Glomerular endothelial cell (primary cell): ENCODE measurements at places on chromosomes 2 and 18.

DNA sequence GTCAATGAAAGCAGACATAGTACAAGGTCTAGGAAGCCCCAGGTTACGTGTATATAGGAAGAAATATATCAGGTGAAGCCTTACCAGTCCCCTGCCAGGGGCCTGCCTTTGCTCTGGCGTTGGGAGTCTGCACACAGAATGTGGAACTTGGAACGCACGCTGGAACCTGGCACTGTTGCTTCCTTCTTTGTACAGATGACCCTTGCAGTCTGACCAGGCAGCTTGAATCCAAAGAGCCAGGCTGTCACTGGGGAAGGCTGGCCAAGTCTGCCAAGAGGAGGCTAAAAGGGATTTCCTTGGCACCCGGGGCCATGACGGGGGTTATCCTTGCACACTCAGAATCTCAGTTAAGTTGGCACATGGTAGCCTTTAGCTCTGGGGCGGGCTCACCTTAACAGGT, 39.5 kb downstream of the TMEM247 start:
- no peak for DNase-seq

DNA sequence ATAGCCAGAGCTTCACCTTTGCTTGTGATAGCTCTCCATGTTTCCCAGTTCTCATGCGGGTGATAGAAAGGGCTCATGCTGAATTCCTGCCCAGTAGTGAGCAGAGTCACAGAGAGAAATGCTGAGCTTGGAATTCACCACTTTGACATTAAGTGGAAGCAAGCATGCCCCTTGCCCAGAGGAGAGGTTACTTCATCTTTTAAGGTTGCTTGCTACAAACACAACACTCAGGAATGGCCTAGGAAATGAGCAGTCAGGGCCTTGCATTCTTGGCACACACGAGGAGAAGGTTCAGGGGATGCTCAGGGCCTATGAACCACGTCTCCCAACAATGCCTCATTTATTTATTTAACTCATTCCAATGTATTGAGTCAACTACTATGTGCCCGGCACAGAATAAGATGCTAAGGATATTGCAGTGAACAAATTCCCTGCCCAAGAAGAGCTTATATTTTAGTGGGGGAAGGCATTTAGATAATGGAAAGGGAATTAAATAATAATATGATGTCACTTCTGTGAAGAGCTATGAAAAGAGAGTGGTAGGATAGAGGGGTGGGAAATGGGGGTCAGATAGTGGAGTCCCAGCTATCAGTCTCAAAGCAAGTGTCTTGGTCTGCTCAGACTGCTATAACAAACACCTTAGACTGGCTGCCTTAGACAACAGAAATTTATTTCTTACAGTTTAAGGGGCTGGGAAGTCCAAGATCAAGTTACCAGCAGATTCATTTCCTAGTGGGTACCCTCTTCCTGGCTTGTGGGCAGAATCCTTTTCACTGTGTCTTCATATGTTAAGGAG, 42.1 kb downstream of the DDX18 start:
- DNase-seq, result peak; percentile 82

- no peak for DNase-seq
Observed at GRCh38 chr2:188265315-188265714, 26.4 kb upstream of the GULP1 start.

GRCh38 chr2:197838036-197838435, 33.6 kb downstream of the PLCL1 start:
- no peak for DNase-seq

DNA sequence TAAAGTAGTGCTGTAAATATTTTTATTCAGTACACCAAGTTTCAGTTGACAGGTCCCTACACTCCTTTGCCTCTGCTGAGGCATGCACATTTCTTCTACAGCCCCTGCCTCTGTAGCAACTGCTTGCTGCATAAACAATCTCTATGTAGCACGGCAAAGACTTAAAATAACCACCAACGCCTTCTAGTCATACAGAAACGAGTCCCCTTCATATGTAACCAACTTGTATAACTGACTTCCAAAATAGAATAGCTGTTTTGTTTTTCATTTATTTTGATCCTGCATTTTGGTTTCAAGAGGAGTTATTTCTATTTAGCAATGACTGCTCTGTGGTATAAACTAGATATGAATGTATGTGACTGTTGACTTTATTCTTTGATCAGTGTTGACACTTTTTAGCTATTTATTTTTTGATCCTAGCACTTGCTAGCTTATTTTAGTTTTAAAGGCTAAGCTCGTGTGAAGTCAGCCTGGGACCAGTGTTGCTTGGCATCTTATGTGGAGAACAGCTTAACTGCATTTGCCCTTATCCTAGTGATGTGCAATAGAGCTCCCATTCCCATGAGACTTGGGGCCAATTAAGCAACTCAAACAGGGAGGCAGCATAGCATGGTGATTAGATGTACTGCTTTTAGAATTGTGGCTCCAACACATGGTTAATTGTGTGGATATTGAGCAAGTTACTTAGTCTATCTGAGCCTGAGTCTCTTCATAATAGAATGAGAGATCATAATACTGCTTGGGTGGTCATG, 79.6 kb downstream of the HRH4 start:
- DNase-seq, result no peak

DNA sequence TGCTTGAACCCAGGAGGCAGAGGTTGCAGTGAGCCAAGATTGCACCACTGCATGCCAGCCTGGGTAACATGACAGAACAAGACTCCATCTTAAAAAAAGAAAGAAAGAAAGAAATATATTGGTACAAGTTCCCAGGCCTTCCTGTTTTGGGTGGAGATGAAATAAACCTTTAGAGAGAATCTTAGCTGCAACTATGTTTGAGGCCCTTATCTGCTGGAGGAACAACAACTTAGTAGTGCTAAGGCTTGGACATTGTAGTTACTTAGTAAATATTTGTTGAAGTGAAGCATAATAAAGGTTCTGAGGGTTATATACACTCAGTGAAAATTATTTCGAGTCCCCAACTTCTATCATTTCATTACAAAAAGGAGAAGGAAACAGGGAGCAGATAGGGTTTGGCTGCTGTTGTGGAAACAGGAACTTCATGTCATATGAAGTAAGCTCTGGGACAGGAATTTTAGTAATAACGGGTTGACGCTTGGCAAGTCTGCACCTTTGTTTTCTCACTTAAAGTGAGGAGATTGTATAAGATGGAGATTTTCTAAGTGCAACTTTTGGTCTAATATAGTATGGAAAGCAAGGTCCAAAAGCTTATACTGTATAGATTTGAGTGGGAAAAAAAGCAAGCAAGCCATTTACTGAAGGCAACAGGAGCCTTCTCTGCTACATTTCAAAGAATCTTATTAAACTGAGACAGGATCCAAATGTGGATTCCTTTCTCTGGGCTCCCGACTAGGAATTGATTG, 40.0 kb upstream of the AGPS start:
- DNase-seq, result no peak

- DNase-seq, result no peak
Observed at GRCh38 chr2:14619441-14619840, 13.1 kb upstream of the LRATD1 start.

DNA sequence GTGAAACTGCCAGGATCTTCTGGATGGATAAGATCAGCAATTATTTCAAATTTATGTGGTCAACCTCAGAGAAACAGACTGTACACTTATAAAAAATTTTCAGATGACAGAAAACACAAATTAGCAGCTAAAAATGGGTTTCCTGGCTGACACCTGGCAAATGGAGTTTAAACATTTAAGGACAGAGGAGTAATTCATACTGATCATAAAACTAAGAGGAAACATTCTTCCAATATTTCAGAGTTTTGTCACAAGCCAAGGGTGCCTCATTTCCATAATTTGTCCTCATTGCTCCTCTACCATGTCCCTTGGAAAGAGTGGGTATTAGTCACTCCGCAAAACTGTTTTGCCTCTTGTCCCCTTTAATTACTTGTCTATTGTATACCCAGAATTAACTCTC, 70.2 kb downstream of the TMEFF2 start:
- no peak for DNase-seq

- DNase-seq, result no peak
Observed at GRCh38 chr2:195863564-195863963, 205.1 kb downstream of the DNAH7 start.
